Psoas muscle (tissue), 8 donors: ENCODE measurements at places on chromosomes 2 and 18. TPM values are rescaled to one million over a fixed set of nuclear protein-coding genes. Genes with fewer than 3 reads are reported as not detected.

GRCh38 chr2:205850132-205850531, 167.8 kb downstream of the NRP2 start:
- DNase-seq = no peak
- no peak overlapping the region for H3K27ac ChIP-seq
- no peaks in the 10 kb centered on the region for H3K36me3 ChIP-seq
- no peaks in the 10 kb centered on the region for H3K27me3 ChIP-seq

KIAA2012 gene
- not detected for total RNA-seq

ATP9B gene
- 9.8 TPM for total RNA-seq

GRCh38 chr18:33210575-33211189, 229.8 kb downstream of the CCDC178 start:
- H3K27me3 ChIP-seq = no peaks in the 10 kb centered on the region
- no peaks in the 10 kb centered on the region for H3K36me3 ChIP-seq
- H3K27ac ChIP-seq = no peak overlapping the region
- no peak overlapping the region for H3K4me3 ChIP-seq
- DNase-seq = no peak

DNA sequence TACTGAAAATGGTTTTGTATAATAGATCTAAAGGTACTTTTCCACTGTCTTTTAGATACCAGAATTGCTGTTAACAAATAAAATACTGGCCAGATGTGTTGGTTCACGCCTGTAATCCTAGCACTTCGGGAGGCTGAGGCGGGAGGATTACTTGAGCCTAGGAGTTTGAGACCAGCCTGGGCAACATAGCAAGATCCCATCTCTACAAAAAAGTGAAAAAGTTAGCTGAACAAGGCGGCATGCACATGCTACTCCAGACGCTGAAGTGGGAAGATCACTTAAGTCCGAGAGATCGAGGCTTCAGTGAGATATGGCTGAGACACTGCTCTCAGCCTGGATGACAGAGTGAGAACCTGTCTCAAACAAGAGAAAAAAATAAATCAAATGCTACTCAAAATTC, 2.8 kb downstream of the HNMT start:
- H3K27me3 ChIP-seq = no peaks in the 10 kb centered on the region
- H3K4me3 ChIP-seq = peak overlapping the region; percentile 64
- no peak for DNase-seq
- no peak overlapping the region for H3K27ac ChIP-seq
- no peaks in the 10 kb centered on the region for H3K36me3 ChIP-seq

GCFC2 gene
- total RNA-seq = 26.0 TPM

CACNB4 gene
- 0.21 TPM for total RNA-seq

DNA sequence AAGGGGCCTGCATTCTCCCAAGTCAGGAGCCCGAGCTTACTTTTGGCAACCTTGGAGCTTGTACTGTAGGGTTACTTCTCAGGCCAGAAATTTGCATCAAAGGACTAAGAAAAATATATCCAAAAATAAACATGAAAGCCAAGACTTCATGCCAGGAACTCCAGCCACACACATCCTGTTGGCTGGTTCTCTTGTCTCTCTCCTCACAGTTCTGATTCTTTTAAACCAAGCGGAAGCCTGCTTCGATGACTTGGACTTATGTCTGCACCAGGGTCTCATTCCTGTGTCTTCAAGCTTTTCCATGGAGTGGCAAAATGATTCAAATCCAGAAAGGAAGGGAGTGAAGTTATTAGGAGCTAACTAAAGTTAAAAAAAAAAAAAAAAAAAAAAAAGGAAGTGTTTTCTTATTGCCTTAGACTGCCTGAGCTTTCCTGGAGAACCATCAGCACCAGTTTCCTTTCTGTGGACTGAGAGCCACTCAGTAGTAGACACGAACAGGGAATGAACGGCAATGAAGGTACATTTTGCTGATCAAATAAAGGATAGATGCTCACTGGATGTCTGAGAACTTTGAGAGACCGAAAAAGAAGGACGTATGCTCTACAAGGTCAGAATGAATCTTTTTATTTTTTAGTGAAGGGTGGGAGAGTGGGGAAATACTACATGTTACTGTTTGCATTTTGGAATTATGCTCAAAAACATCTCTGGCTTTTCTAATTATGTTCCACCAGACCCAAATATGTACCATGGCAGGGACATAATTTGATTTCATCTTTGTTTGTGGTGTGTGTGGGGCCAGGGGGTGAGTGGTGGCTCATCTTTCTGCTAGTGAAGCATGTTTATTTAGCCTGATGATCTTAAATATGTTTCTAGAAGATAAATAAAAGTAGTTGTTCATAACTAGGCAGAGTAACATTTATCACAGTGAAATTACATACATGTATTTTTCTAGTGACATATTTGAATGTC, 86.0 kb downstream of the RAPGEF4 start:
- no peaks in the 10 kb centered on the region for H3K27me3 ChIP-seq
- no peak for DNase-seq
- no peaks in the 10 kb centered on the region for H3K36me3 ChIP-seq
- H3K27ac ChIP-seq = peak overlapping the region; percentile 36

DNA sequence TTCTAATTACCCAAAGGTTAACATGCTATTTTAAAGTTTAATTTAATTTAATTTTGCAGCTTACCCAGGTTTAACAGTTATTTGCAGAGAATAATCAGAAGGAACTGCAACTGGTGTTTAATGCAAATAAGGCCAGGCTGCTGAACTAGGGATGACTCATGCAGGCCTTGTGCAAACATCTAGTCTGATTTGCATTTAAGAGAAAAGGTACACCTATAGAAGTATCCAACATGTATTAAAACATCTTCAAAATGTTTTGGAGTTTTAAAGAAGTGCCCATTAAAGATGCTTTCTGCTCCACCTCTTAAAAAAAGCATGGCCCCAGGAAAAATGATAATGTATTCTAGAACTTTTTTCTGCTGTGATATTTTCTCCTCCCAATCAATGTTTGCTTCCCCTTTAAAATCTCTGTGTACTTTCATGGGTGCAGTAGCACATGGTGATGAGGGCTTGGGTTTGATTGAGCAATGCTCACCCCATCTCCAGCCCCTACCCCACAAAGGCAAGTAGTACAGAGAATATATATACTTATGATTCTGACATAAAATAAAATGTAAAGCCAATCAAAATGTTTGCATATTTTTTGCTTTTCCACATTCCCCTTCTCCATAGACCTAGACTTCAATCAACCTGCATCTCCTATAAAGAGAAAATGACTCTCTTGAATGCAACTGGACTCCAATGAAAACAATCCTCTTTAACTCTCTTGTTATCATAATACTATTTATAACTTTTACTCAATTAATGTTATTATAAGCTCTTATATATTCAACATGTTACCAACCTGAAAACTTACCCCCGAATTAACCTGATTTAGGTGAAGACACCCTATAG, 54.1 kb downstream of the ATP8B1 start:
- no peak for DNase-seq
- H3K36me3 ChIP-seq = no peaks in the 10 kb centered on the region

DNA sequence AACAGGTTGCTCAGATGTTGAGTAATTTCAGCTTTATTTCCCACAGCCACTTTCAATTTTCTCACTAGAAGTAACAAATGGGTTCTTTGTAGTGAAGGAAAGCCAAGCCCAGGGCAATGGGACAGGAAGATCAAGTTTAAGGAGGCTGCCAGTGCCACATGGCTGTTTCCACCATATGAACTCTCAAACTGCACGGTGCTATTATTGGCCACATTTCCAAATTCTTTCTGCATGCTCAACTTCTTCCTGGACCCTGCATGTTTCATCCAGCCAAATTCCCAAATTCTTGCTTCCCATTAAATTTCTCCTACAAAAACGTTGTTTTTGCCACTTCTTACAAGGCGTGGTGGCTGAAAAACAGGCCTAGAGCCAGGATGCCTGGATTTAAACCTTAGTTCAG, 193.3 kb upstream of the SPHKAP start:
- no peaks in the 10 kb centered on the region for H3K27me3 ChIP-seq
- H3K4me3 ChIP-seq = no peak overlapping the region
- no peaks in the 10 kb centered on the region for H3K36me3 ChIP-seq

MOB4 gene
- total RNA-seq = 30.0 TPM

- DNase-seq = no peak
- peaks cover 15% of the 10 kb centered on the region for H3K4me1 ChIP-seq
- H3K36me3 ChIP-seq = no peaks in the 10 kb centered on the region
- H3K4me3 ChIP-seq = peak overlapping the region; percentile 88
These were observed 118.7 kb upstream of the MSTN start for GRCh38 chr2:190181123-190181669.

- no peak overlapping the region for H3K4me3 ChIP-seq
- no peak overlapping the region for H3K27ac ChIP-seq
- H3K36me3 ChIP-seq = peaks cover 25% of the 10 kb centered on the region
- DNase-seq = no peak
- H3K27me3 ChIP-seq = no peaks in the 10 kb centered on the region
These were observed 147.2 kb downstream of the MBP start for GRCh38 chr18:76985156-76985950.

ST8SIA3 gene
- total RNA-seq = 0.02 TPM

DNA sequence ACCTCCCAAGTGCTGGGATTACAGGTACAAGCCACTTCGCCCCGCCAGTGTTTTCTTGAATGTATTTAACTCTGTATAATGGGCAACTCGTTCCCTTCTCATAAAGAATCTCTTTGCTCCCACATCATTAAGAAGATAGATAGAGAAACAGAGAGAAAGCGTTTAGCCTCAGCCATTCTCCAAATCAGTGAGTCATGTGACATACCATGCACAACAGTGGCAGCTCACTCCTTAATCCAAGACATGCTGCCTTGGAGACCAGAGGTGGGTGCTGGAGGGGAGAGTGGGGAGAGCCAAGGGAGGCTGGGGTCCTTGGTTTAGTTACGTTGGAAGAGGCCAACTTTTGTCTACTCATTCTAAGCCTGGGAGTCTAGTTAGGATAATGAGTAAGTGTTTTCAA, 54.7 kb downstream of the TGIF1 start:
- no peak overlapping the region for H3K4me3 ChIP-seq
- H3K36me3 ChIP-seq = no peaks in the 10 kb centered on the region
- no peaks in the 10 kb centered on the region for H3K4me1 ChIP-seq
- no peak overlapping the region for H3K27ac ChIP-seq
- H3K27me3 ChIP-seq = peaks cover 8% of the 10 kb centered on the region

GRCh38 chr2:26620031-26620605, 21.0 kb downstream of the CIB4 start:
- H3K27ac ChIP-seq = no peak overlapping the region
- H3K4me3 ChIP-seq = no peak overlapping the region
- H3K27me3 ChIP-seq = no peaks in the 10 kb centered on the region
- no peak for DNase-seq

DNA sequence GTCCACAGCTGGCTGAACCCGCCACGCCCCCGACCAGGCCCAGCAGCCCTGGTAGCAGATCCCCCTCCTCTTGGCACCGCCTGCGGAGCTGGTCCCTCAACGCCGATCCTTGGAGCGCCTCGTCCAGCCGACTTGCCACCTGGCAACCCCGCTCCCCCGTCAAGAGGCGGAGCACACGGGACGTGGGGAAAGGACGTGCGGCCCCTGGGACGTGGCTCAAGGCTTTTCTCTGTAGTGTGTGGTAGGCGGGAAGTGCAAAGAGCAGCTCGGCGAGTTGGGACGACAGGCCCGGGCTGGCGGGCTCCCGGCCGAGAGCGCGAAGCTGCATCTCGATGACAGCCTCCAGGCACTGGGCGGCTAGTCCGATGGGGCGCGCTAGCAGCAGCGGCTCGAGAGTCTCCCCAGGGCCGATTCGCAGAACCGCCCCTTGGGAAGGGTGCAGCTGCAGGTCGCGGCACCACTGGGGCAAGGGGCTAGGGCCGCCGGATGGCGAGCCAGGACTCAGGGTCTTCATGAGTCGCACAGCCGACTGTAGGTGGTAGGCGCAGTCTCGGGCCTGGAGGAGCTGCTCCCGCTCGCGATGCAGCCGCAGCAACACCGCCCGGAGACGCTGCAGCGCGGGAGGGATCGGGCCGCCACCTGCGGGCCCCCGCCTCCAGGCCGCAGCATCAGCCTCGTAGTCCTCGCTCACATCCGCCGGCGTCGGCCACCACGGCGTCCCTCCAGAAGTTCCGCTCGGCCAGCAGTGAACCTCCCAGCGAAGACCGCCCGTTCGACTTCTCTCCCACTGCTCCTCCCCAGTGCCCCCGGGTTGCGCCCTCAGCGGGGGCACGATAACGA, 617 bp downstream of the CCDC142 start:
- H3K27ac ChIP-seq = peak overlapping the region; percentile 91
- peaks cover 22% of the 10 kb centered on the region for H3K4me1 ChIP-seq
- peaks cover 56% of the 10 kb centered on the region for H3K36me3 ChIP-seq
- peak overlapping the region; percentile 98 for H3K4me3 ChIP-seq
- H3K27me3 ChIP-seq = no peaks in the 10 kb centered on the region
- DNase-seq = peak; percentile 83

- H3K4me3 ChIP-seq = no peak overlapping the region
- DNase-seq = no peak
- no peaks in the 10 kb centered on the region for H3K27me3 ChIP-seq
These were observed 252.7 kb downstream of the ZEB2 start for GRCh38 chr2:144267239-144267638.

ZNF521 gene
- total RNA-seq = 4.2 TPM

UGT1A10 gene
- not detected for total RNA-seq

- no peak for DNase-seq
- no peak overlapping the region for H3K4me3 ChIP-seq
- no peak overlapping the region for H3K27ac ChIP-seq
- H3K27me3 ChIP-seq = no peaks in the 10 kb centered on the region
- peaks cover 18% of the 10 kb centered on the region for H3K4me1 ChIP-seq
These were observed 132.3 kb upstream of the PELI1 start for GRCh38 chr2:64276417-64277095.
